ENCODE measurements at places on chromosomes 5 and 9. TPM values are rescaled to one million over a fixed set of nuclear protein-coding genes. Genes with fewer than 3 reads are reported as not detected.

DNA sequence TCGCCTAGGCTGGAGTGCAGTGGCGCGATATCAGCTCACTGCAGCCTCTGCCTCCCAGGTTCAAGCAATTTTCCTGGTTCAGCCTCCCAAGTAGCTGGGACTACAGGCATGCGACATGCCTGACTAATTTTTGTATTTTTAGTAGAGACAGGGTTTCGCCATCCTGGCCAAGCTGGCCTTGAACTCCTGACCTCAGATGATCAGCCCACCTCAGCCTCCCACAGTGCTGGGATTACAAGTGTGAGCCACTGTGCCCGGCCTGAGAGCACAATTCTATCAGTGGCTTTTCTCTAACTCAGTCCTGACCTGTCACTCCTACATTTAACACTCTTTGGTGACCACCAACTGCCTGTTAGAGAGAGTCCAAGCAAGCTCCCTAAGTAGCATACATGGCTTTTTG is 82.7 kb upstream of the SPOCK1 start:
- no peak for DNase-seq

DNA sequence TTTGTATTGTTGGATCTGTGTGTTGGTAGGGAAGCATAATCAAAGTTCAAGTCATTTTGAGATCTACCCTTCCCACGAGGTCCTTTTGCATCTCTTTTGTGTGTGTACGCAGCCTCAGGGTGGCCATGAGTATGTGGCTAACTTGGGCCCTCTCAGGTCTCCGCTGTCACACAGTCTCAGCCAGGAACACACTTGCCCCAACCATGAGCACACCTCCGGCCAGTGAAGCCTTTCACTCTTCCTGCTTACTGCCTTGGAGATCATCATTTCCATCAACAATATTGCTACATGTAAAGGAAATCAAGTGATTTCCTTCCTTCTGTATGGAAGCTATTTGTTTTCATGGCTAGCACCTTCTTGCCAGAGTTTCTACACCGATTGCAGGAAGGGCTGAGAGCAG is 13.9 kb downstream of the ZNF346 start:
- no peak for DNase-seq

DNA sequence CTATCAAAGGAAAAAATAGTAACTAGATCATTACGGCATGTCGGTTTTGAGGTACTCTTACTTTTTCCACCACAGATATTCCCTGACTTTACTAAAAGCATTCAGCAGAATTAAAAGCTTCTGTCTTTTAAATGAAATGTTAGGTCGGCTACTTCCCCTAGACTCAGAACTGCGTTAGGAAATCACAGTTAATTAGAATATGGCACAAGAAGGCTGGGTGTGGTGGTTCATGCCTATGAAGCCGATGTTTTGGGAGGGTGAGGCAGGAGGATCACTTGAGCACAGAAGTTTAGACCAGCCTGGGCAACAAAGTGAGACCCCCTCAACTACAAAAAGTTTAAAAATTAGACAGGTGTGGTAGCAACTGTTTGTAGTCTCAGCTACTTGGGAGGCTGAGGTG is 24.4 kb downstream of the CEMIP2 start:
- no peak for DNase-seq

DNA sequence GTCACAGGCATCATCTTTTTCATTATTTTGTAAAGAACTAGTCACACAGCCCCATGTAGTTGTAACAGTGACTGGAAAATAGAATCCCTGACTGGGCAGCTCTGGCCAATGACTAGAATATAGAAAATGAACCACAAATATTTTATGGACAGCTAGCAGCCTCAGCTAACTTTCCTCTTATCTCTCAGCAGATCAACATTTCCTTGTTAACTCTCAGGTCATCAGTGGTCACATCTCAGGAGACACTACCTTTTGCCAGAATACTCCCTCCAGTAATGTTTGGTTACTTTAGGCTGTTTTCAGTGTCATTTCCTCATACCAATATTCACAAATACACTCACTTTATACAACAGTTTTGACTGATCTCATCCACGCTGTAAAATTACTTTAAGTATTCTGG is 43.9 kb downstream of the FAM169A start:
- no peak for DNase-seq

DNA sequence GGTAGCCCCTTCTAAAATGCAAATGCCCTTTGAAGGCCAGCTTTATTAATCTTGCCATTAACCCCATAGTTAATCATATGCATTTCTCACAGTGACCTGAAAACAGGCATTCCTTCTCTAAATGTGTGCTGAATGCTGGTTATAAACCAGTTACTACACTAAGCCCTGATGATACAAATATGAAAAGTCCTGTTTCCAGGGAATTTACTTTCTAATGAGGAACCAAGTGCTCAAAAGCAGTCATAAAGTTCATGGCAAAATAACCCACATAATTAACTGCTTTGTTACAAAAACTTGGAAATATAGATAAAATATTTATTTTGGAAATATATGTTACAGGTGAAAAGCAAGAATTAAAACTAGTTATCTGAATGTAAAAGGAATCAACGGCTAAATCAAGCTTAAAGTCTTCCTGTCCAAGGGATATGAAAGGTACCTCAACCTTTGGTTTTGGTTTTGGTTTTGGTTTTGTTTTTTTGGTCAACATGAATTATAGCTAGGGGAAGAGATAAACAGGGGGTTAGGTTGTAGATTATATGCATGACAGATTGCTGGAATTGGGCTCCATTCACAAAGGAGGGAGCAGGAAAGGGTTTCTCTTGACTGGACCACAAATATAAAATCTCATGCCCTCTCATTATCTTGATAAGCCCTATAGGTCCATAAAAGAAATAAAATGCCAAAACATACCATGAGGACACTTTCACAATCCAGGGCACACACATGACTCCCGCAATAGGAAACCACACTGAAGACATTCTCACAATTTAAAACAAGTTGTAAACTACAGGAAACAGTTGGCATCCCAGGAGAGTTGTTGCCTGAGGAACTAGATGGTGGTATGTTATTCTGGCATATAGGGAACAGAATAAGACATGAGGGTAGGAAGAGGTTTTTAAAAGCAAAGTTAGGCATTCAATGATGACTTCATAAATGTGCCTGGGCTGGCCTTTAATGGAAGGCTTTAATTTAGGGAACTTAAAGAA is 46.7 kb upstream of the MACIR start:
- no peak for DNase-seq

GRCh38 chr9:114096041-114096511 is 3.0 kb downstream of the KIF12 start:
- DNase-seq: peak; percentile 64

DNA sequence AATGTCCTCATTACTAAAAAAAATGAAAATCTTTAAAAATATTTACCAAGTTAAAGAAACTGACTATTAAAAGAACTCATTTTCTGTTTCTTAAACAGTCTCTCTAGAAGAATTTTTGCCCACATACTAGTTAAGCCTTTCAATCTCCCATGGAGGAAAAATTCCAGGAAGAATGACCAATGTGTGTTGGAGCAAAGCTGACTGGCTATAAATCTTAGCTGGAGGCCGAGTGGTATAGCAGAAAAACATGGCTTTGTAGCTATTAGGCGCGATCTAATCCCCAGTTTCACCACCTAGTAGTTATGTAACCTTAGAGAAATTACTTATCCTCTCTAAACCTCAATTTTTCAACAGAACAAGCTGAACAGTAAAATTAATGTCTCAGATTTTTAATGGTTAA is 135.5 kb upstream of the PRLR start:
- DNase-seq: no peak

DNA sequence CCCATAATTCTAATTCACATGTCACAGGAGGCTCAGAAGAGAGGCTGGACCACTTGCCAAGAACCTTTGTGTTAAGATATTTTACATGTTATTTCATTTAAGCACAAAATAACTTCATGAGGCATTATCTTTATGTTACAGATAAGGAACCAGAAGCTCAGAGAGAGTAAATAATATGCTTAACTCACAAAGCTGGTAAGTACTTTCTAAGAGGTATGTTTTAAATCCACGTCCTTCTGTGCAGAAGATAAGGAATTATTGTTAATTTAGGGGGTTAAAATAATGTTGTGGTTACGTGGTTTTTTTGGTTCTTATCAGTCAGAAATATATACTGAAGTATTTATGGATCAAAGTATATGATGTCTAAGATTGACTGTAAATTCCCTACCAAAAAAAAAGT is 8.0 kb downstream of the STRBP start:
- DNase-seq: no peak

DNA sequence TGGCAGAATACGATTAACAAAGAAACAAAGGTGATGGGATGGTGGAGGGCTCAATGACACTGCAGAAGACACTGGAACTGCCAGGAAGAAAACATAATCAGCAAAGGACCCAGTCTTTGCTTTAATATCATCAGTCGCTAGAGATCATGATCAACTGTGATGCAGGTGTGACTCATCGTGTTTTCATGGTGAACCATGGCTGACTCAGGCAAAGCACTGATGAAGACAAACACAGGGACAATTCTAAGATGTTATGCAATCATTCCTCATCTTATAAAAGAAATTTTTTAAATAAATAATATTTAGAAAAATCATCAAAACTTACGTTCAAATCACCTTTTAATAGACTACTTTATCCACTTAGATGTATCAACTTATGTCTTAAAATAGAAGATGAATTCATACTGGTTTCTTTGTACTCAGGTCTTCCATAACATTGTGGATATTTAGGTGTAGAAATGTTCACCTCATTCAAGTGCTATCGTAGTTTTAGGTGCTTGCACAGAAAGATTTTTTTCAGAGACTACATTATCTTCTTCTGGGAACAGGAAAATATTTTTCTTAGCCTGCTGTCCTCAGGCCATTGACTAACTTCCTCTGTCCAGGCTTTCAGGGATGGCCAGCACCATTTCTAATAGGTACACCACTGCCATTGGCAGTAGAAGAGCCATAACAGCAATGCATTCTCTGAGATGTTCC is 673.4 kb upstream of the MEF2C start:
- no peak for DNase-seq

DNA sequence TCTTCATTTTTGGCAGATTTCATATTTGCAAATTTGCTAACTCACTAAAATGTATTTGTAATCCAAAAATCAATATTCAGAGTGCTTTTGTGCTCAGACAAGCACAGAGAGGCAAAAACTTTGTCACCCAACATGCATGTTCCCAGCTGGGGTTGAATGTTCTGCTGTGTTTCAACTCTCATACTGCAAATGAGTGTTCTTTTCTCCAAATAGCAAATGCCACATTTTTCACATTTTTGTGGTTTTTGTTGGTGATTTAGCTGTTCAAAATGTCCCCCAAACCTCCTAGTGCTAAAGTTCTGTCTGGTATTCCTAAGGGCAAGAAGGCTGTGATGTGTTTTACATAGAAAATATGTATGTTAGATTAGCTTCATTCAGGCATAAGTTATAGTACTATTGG is 87.3 kb upstream of the PCSK5 start:
- no peak for DNase-seq

NTRK2 gene
- total RNA-seq: 14.4 TPM

C5orf34 gene
- total RNA-seq: 1.2 TPM

IQGAP2 gene
- 28.5 TPM for total RNA-seq

EQTN gene
- not detected for total RNA-seq

WWC1 gene
- total RNA-seq: 4.2 TPM

GZMA gene
- 1.0 TPM for total RNA-seq

All from mesenteric fat pad (tissue), 1 donor.